T-helper 2 cell (primary cell): ENCODE measurements at places on chromosomes 5 and 9.
A peak's percentile ranks its signal among the peaks of the same experiment; 100 is the strongest.

GRCh38 chr5:76527685-76528161, 95.5 kb downstream of the F2RL2 start:
- no peak for DNase-seq

DNA sequence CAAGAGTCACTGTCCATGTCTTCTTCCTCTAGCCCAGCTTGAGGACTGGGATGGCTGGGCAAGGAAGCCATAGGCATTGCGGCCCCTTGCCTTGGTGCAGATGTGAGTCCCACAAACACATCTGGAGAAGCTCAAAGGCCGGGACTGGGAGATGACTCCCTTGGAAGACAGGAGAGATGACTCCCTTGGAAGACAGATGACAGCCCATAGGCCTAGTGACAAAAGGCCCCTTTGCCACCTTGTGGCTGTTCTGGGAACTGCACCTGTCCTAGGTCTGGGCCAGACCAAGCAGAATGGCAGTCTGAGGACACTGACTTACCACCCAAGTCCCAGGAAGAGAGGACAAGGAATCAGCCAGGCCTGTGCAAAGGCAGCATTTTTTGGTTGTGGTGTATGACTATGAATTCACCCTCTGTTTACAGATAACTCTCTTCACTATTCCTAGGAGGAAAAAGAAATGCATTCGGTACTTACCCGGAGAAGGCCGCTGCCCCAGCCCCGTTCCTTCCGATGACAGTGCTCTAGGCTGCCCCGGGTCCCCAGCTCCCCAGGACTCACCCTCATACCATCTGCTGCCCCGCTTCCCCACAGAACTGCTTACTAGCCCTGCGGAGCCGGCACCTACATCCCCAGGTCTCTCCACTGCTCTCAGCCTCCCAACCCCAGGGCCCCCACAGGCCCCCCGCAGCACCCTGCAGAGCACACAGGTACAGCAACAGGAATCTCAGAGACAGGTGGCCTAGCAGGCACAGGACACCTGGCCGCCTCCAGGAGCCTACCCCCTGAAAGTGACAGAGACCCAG, 30.8 kb downstream of the SKP1 start:
- DNase-seq = peak; percentile 62

DNA sequence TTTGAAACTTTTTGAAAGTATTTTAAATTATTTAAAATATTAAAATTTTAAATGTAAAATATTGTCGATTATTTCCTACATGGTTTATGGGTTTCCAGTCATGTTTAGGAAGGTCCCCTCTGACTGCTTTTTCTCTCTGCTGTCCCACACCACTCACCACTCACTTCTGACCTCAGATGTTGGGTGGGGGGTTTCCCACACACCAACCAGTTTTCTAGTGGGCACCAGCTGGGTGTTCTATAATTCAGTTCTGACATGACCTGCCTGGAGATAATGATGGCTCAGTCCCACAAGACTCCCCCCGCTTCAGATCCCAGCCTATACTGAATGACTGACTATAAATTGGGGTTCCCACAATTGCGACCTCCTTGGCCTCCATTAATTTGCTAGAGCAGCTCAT, 310.4 kb downstream of the GADD45G start:
- DNase-seq = no peak

GRCh38 chr5:31806561-31806960, 167.6 kb downstream of the PDZD2 start:
- no peak for DNase-seq

GRCh38 chr5:170634256-170634990, 130.6 kb downstream of the KCNIP1 start:
- DNase-seq = no peak

DNA sequence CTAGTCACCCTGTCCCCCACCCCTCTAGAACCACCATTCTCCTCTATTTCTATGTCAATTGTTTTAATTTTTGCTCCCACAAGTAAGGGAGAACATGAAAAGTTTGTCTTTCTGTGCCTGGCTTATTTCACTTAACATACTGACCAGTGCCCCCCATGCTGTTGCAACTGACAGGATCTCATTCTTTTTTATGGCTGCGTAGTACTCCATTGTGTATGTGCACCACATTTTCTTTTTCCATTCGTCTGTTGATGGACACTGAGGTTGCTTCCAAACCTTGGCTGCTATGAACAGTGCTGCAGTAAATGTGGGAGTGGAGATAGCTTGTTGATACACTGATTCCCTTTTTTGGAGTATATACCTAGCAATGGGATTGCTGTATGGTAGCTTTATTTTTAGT, 7.4 kb upstream of the TERT start:
- DNase-seq = no peak

GRCh38 chr9:4538621-4539020, 48.4 kb downstream of the SLC1A1 start:
- DNase-seq = no peak

DNA sequence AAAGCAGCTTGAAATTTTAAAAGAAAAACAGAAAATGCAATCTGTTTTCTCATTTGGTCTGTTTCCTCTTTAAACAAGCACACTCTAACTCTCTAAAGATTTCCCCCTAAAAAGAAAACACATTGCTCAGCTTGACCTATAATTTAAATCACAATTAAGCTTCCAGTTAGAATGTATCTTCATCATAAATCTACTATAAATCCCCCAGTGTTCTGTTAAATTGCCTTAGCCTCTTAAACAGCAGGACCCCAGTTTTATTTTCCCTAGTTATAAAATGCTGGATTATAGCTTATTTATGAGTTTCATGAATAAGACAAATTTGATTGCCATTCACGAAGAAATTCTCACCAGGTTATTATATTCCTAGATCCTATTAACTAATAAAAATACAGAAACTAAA, 8.6 kb upstream of the SMC2 start:
- no peak for DNase-seq

DNA sequence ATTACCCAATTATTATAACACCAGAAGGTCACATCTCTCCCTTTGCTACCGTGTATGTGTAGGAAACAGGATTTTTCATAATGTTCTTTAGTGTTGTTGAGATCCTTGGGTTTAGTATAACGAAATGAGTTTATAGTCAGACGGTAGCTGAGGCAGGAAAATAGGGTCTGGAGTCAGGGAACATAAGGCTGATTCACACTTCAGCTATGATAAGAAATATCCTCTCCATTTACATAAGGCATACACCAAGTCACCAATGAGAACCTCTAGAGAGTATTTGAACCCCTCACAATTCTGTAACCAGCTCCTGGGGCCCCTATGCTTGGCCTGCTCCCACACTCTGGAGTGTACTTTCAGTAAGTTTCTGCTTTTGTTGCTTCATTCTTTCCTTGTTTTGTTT, 58.9 kb upstream of the ANKH start:
- no peak for DNase-seq

DNA sequence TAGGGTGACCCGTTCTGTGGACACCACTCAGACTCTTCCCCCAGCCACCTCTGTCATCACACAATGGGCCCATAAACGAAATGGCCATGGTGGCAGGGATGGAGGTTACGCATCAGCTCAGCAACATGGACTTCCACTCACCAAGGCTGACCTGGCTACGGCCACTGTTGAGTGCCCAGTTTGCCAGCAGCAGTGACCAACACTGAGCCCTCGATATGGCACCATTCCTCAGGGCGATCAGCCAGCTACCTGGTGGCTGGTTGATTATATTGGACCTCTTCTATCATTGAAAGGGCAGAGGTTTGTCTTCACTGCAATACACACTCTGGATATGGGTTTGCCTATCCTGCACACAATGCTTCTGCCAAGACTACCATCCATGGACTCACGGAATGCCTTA, 21.1 kb downstream of the MTMR12 start:
- no peak for DNase-seq

DNA sequence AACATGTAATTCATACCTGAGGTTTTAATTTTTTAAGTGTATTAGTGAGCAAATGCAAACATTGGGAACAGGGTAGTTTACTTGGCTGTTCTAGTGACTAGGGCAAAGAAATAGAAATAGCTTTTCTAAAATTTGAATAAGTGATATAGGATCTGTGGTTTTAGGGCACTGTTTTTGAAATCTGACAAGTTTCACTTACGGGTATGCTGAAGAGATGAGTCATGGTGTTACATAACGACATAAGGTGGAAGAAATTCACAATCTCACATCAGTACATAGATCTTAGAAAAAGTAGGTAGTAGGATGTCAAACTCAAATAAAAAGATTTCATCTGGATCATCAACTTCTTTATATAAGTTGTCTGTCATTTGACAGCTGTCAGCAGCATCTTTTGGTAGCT, 772.3 kb downstream of the MAT2B start:
- no peak for DNase-seq

DNA sequence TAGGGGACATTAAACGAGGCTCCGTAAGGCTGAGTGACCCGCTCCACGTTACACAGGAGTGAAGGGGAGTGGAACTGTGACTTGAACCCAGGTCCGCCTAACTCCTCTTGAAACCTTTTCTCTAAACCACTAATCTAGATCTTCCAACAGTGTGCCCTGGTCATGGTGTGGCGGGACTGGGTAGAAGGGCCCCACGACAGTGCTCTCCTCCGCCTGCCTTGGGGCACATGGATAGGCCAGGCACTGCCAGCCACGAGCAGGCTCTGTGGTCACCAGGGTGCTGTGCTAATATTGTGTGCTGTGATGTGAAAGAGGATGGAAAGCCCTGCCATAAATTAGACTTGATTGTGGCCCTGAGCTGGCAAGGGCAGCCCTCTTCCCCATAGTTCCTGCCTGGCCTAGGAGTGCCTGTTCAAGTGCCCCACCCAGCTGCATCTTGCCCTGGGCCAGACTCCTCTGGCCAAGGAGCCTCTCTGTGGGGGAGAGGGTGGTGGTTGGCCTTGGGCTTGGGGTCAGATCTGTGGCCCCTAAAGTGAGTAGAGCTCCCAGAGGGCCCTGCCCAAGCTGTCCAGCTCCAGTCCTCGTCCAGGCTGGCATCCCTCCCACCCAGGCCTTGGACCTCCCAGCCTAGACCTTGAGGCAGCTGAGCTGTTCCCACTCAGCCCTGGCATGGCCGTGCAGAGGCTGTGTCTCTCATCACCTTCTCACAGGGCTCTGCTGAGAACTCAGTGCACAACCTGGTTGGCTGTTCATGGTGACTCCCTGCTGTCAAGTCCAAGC, 67.8 kb upstream of the TBC1D2 start:
- no peak for DNase-seq

DNA sequence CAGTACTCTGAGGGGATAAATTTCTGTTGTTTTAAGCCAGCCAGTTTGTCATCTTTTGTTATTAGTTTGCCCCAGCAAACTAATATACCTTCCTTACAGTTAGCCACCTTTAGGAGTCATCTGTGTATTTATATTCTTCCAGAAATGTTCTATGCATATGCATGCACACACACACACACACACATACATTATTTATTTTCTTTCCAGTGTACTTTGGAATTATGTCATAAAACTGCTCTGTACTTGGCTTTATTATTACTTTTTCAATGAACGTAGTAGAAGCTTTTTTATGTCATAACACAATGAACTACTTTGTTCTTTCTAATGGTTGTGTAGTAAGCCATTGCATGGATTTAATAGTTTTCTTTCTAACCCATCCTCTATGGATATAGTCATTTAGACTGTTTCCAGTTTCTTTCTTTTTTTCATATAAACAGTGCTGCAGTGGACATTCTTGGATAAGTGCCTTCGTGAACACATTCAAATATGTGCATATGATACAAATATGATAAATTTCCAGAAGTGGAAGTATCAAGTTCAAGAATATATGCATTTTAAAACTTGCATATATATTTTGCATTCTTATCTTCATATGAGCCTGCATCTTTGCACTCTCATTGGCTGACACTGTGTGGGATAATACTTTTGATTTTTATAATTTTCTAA, 26.6 kb upstream of the DAB2 start:
- no peak for DNase-seq

GRCh38 chr9:120902569-120903535, 23.7 kb downstream of the TRAF1 start:
- DNase-seq = no peak

GRCh38 chr9:100715100-100715380, 137.2 kb downstream of the CAVIN4 start:
- no peak for DNase-seq

- no peak for DNase-seq
Observed at GRCh38 chr9:92191801-92192200, 76.6 kb upstream of the SPTLC1 start.

DNA sequence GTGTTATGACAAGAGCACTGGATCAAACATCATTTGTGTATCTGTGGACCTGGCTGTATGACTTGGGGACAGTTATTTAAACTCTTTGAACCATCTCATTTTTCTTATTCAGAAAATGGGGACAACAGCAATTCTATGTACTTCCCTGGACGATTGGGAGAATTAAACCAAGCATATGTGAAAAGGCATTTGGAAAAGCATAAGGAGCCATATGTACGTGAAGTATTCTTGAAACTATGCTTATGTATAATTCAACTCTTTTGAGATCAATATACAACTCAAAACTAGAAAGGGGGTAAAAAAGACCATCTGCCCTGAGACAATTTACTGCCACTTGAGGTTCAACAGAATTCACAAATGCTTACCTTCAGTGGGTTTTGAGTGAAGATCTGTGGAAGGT, 75.5 kb downstream of the NLN start:
- no peak for DNase-seq

DNA sequence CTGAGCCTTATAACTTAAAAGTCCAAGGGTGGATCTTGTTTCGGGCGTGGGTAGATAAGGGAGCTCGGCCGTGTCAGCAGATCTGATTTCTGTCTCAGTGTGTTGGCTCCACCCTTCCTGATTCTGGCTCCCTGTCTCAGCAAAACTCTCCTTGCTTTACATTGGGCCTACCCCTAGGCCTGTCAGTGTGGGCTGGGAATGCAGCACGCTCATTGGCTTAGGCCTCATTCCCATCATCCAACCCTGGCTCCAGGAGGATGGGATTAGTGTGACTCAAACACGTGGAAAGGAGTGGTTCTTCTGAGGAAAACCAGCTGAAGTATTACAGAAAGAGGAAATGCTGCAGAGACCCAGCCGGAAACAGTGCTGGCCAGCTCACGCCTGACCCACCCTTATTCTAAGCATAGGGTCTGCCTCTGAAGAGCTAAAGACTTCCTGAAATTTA, 59.9 kb downstream of the ZFAND5 start:
- no peak for DNase-seq

DNA sequence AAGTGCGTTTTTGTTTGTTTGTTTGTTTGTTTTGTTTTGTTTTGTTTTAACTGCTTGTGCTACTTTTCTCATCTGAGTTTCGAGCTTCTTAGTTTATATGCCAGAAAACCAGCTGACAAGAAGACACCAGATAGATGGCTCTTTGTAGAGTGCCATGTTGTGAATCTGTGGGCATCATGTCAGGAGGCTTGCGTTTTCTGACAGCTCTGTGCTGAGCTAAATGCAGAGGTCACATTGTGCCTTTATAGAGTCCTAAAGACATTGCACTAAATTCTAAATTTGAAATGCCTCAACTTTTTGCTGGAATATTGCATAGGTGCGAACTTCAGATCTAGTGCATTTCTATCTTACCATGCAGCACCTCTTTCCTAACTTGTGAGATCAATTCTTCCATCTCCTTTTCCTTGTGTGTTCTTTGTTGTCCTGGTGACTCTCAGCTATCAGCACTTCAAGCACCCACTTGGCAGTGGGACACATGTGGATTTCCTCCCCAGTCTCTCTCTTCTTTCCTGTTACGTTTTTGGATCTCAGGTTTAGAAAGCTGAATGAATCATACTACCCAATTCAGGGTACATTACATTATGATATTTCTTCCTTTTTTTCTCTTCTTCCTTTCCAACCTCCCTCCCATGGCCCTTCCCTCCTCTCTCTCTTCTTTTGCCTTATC, 379.0 kb upstream of the RPS23 start:
- no peak for DNase-seq
